ENCODE measurements at places on chromosomes 4 and X.

DNA sequence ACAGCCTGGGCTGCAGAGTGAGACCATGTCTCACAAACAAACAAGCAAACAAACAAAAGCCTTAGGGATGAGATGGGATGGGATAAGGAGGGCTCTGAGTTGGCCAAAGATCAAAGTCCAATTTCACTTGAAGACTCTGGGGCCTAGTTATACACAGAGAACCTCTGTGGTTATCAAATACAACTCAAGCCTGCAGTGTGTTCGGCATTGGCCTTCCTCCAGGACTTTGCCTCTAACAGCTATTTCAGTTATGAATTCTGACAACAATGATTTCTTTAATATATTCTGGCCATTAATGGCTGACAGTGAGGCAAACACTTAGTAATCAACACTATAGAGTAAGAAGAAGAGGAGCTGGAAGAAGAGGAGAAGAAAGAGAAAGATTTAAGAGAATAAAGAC, 171.1 kb downstream of the PDGFRA start:
- DNase-seq = no peak

DNA sequence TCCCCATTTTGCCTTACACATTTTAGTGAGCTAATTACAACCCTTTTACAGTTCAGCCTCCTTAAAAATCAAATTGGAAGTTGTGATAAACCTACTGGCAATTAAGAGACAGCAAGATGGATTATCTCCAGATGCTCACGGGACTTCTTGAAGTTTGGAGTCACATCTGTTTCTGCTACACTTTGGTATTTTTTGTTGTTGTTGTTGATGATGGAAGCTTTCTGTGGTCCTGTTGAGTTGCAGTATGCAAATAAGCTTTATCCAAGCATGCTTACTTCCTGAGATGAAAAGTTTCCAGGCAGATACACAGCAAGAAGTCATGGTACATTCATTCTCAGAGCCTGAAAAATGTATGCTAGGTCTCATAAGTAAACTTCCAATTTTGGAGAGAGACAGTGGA, 670.0 kb upstream of the AMOT start:
- no peak for DNase-seq

DNA sequence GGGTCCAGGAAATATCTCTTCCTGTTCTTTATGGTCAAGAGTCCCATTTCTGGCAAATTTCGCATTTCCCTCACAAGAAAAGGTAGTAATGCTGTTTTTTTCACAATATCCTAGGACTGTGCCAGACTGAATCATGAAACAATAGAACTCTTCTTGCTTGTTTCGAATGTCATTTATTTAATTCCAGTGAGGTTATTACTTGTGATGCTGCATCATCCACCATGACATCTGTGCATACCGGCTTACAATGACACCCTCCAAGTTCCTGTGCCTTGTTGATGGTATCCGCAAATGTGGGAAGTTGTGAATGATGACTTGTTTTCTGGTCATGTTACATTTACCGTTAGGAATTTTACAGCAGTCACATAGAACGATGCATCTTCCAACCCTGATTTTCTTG, 42.9 kb upstream of the SPRY1 start:
- no peak for DNase-seq

DNA sequence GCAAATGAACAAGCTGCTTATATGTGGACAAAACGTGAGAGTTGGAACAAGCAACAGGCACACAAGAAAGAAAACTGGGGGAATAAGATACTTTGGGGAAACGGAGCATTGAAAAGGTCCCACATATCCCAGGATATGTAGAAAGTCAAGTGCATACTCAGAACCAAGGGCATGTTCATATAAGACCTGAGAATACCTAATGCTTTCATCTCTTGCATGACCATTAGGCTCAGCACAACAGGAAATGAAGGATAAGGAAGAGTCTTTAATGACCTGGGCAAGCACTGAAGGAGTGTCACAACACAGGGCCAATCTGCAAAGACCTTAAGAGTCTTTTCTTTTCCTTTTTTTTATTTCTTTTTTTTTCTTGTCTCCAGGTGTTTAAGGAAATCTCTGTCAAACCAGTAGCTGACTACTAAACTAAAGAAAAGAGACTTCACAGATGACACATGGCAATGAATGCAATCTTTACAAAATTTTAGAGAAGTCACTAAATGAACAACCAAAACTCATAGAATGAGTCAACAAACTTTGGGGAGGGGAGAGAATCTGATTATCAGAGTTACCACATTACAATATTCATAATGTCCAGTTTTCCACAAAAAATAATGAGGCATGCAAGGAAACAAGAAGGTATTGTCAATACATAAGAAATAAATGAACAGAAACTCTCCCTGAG, 67.9 kb upstream of the STK26 start:
- no peak for DNase-seq

GRCh38 chr4:126583509-126583908, 1049.2 kb upstream of the INTU start:
- DNase-seq = no peak

DNA sequence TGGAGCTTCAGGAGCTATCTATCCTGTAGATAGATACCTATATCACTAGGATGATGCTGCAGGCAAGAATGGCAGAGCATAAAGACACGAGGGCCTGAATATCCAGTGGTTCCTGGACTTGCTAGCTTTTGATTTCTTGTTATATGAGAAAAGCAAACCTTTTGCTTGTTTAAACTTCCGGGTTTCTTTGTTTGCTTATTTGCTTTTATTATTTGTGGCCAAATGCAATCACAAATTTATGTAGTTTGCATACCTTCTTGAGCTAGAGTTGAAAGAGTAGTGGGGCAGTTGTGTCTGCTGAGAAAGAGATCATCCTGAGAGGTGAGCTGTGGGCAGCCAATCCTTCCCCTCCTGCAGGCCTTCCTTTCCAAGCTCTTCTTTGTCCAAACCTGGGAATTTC, 245.7 kb downstream of the AR start:
- no peak for DNase-seq

DNA sequence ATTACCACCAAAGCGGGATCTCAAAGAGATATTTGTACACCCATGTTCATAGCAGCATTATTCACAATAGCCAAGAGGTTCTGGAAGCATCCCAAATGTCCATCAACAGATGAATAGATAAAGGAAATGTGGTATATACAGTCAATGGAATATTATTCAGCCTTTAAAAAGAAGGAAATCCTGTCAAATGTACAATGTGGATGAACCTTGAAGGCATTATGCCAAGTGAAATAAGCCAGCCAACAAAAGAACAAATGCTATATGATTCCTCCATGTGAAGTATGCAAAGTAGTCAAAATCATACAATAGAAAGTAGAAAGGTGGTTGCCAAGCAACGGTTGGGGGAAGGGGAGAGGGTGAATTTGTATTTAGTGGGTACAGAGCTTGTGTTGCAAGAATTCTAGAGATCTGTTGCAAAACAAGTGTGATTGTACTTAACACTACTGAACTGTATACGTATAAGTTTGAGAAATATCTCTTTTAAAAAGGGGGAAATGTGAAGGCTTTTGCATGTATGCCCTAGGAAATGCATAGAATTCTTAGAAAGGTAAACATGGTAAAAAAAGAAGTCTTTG, 5.0 kb upstream of the ZRSR2 start:
- no peak for DNase-seq

GRCh38 chr4:149676076-149676475, 139.6 kb downstream of the IQCM start:
- DNase-seq = no peak

DNA sequence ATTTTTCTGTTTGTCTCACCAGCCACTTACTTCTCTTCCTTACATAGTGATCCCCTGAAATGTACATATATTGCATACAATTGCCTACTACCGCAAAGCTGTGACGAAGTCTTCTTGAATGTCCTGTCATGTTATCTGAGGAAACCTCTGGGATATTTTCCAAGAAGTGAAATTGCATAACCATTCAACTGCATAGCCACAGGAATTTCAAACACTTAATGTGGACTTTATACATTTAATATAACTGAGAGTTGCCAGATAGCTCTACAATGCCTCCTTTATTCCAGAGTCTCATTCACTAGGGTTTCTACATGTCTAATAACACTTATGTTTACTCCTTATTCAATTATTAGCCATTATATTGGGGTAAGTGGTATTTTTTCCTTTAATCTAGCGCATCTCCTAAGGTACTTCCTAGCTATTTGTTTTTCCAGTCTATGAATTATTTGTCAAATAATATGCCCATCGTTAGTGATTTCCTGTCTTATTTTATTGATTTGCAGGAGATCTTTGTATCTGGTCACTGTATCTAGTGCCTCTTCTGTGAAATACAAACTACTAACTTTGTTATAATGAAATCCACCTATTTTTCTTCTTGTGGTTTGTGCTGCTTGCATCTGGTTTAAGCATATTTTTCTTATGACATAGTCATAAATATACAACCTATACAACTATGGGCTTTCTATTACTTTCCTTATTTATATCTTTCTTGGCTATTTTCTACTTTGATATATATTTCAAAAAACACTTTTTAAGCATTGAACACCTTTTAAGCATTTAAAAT, 69.2 kb upstream of the GRID2 start:
- DNase-seq = no peak

- no peak for DNase-seq
These were observed 162.1 kb downstream of the PCDH18 start for GRCh38 chr4:137370206-137370633.
